ENCODE measurements at places on chromosomes 3 and 15.
A peak's percentile ranks its signal among the peaks of the same experiment; 100 is the strongest.

- no peak for DNase-seq
Measured at GRCh38 chr15:98676586-98677270, 28.4 kb downstream of the IGF1R start.

DNA sequence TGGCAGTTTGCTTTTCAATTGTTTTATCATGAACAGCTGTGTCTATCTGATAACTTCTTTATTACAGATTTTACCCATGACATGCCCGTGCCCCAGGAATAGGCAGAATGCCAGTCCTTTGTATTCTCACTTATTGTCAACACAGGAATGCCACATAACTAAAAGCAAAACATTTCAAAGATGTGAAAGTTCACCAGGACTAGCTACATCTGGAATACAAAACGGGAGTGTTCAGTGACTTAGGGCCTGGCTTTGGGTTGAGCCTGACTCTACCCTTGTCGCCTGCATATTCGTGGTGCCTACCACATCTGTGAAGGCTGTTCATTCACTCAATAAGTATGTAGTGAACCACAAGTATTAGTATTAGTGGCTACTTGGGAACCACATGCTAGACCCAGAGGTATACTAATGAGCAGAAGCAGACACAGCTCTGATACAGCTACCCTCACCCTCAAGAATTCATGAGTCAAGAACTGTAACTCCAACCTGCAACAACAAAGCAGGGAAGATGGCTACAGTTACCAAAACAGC, 2.9 kb downstream of the TNFSF10 start:
- no peak for DNase-seq

GRCh38 chr3:193149998-193150397, 91.0 kb upstream of the PLAAT1 start:
- no peak for DNase-seq

GRCh38 chr3:102176333-102177050, 258.3 kb upstream of the ZPLD1 start:
- no peak for DNase-seq

- no peak for DNase-seq
Measured at GRCh38 chr3:196268284-196269163, 19.0 kb downstream of the PCYT1A start.

GRCh38 chr3:176595307-176595706, 602.0 kb downstream of the TBL1XR1 start:
- no peak for DNase-seq

DNA sequence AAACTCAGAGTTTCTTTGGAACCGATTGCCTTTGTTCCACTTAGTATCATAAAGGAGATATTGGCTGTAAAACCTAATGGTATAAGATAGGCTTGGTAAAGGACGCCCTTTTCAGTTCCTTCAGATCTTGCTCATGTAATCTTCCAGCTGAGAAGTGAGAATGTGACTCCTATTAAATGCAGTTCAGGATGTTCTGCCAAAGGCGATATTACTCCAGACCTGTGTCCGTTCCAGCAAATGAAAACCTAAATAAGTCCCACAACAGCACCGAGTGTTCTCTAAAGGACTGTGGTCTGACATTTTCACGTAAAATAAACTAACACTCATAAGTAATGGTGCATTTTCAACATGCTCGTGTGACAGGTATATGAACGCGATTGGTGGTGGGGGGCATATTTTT, 276.2 kb downstream of the FEZF2 start:
- peak; percentile 19 for DNase-seq

DNA sequence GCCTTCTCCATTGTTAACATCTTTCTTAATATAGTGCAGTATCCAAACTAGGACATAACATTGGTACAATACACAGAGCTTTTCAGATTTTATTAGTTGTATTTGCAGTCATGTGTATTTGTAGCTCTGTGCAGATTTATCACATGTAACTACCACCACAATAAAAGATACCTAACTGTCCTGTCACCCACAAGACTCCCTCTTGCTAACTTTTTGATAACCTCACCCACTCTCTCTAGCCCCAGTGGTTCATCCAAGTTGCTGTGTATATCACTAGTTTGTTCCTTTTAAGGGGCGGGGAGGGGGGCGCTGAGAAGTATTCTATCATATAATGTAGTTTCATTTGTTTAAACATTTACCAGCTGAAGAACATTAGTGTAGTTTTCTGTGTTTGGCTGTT, 46.1 kb downstream of the PIAS1 start:
- no peak for DNase-seq

- no peak for DNase-seq
Measured at GRCh38 chr3:31185062-31185357, 290.5 kb upstream of the GADL1 start.

DNA sequence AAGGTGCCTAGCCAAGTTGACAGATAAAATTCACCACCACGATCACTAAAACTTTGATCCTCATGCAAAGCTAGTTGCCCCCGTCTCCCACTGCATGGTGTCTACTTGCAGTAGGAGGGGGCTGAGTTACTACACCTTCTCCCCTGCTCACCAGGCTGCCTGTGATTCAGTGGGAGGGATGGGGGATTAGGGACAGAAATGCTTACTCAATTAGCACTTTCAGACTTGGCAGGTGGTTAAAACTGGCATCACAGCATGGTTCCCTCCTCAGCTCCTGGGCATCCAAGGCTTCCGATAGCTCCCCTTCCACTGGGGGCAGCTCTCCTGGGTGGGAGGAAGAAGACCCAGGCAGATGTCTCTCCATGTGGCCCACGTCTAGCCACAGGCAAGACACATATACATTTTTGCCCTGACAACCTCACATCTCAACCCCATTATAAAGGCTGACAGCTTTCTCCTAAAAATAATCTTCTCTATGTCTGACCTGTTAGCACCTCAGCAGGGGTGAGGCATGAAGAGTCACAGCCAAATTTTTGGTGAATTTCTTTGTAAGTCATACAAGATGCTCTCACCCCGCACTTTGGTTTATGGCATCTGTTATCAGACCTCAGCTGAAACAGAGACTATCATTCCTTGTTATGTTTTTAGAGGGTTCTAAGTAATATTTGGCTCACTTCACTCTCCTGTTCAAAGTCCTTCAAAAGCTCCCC, 369.0 kb downstream of the SV2B start:
- DNase-seq = no peak

- DNase-seq = no peak
Measured at GRCh38 chr3:118577055-118577777, 457.4 kb downstream of the IGSF11 start.

GRCh38 chr15:83206526-83207008, 1.1 kb downstream of the HDGFL3 start:
- no peak for DNase-seq

DNA sequence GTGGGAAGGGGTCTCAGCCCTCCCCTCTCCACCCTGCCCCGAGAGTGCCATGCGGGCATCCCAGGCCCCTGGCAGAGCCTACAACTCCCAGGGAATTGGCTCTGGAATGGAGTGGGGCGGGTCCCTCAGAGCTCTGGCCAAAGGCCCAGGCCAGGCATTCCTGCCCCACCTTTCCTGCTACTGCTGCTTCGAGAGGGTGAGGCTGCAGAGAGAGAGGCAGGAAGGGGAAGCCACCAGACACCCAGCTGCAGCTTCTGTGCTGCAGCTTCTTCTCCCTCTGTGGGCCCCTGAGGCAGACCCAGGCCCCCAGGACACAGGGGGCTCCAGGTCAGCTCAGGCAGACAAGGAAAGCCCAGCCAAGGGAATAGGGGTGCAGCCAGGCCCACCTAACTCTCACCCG, 2.7 kb downstream of the ALS2CL start:
- DNase-seq = no peak

- DNase-seq = no peak
Measured at GRCh38 chr3:45552794-45553371, 41.7 kb upstream of the LIMD1 start.

DNA sequence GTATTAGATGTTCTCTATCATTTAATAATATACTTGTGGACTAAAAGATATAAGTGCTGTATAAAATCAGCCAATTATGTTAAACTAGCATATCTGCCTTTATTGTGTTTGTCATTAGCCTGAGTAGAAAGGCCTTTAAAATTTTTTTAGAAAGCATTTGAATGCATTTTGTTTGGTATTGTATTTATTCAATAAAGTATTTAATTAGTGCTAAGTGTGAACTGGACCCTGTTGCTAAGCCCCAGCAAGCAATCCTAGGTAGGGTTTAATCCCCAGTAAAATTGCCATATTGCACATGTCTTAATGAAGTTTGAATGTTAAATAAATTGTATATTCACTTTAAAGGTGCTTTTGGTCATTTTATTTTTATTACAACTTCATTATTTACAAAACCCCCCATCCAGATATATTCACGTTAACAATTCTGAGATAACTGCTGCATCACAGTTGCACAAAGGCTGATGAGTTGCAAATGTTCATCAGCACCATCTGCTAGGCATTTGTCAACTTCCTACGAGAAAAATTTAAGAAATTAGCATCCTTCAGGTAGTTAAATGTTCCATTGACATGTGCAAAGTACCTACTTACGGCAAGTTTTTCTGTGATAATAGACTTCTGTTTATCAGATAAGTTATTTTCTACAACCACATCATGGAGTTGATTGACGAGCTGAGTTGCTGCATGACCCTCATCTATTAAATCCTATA, 6.3 kb downstream of the EIF4A2 start:
- no peak for DNase-seq

- DNase-seq = no peak
Measured at GRCh38 chr3:13123765-13124164, 50.5 kb upstream of the IQSEC1 start.

DNA sequence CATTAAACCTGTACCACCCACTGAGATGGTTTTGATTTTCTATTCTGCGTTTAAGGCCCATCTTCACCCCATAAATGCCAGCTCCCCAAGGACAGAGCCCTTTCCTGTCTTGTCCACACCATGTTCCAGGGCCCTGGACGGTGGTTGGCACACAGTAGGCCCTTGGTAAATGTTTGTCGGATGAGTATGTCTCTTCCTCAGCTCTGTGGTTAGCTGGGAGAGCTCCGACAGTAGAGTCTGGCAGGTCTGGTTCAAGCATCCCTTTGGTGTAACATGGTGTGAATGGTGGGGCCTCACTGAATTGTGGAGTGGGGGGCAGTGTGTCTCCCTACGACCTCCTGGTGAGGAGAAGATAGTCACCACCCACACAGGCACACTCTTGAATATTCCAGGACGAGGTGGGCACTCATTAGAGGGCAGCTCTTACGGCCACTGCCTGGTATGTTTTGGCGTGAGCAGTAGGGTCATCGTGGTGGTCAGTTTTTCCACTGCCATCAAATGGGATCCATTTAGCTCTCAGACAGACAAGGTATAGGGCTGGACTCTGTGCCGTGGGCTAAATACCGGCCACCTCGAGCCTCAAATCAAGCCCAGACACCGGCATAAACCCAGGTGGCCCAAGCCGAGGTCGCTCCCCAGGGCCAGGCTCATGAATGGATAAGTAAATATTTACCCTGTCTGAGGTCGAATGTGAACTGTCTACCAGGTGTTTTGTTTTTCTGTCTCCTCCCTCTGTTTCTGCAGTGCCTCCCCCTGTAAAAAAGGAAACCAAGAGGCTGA, 61.3 kb downstream of the SMAD3 start:
- DNase-seq = no peak

DNA sequence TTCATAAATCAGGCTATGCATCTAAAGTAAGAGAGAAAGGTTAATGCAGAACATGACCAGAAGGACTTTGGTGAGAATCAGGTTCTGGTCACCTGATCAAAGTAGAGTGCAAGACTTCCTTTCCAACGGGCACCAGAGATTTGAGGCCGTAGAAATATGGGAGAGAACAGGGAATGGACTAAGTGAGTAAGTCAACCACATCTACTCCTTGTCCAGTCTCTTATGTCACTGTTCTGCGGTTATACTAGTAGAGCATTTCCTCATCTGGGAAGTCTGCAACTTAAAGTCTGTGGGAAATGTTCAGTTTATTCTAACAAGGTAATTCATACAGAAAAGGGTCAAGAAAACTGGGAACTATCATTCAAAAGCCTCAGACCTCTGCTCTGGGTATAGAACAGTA, 232.8 kb downstream of the CPNE4 start:
- no peak for DNase-seq

DNA sequence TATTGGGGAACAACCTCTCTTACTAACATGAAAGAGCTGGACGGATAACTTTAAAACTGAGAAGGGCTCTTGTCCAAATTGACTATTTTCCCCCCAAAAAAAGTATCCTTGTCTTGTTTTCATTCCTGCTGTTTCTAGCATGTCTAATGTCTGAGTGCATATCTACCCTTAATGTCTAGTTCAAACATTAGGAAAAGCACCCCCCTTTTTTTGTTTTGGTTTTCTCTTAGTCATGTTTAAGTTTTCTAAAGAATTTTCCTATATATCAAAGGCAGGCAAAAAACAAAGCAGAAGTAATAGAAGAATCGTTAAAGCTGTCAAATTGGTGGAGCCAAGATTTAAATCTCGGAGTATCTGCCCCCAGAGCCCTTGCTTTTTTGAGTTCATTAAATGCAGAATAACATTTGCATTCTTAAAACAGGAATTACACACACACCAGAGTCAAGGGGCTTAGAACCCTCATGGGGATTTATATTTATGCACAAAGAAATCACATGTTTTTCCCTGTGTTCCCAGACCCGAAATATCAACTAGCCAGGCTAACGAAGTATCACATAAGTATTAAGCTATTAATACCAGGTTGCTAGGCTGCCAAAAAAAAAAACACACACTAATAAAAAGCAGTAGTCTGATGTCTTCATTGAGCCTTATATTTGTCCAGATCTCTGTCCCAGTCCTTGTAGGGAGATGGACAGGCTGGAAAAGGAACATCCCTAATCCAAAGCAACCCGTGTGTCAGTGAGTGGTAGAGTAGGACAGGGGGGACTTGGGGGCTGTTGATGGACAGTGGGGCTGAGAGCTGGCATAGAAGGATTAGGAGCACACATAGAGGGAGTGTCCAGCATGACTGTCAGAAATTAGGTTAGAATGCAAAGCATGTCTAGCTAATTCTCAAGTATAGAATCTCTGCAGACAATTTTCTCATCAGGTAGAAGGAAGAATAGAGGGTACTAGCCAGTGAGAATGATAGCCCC, 103.6 kb upstream of the BFSP2 start:
- DNase-seq = no peak

GRCh38 chr15:79066391-79067071, 24.0 kb downstream of the RASGRF1 start:
- DNase-seq = no peak

GRCh38 chr3:189076449-189076848, 95.3 kb upstream of the TPRG1 start:
- DNase-seq = no peak

DNA sequence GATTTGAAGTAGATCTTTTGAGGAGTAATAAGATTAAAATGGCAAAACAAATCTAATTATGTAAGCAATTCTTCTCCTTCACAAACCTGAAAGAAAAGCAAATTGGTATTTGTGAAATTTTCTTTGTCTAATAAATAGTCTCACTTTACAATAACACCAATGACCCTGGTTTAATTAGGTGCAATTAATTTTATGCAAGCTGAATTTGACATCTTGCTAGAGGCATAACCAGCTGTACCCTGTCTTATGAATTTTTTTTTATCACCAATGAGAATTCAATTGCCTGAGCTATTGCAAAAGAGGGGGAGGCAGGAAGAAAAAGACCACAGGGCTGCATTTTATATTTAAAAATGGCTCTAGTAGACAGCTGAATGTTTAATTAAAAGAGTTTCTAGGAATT, 113.5 kb upstream of the IL12A start:
- DNase-seq = no peak
